Activated CD4-positive, alpha-beta T cell treated with anti-CD3 and anti-CD28 coated beads for 36 hours (primary cell): ENCODE measurements at places on chromosomes 13 and 19. TPM values are rescaled to one million over a fixed set of nuclear protein-coding genes. Genes with fewer than 3 reads are reported as not detected.

GRCh38 chr19:41993612-41994483 is at the start of gene ATP1A3:
Gene ATP1A3 (minus strand): TSS chr19:41994230. CDS start chr19:41994076, 154 bp downstream.
- peaks cover 35% of the 10 kb centered on the region for H3K27me3 ChIP-seq
- peaks cover 26% of the 10 kb centered on the region for H3K4me1 ChIP-seq
- no peaks in the 10 kb centered on the region for H3K36me3 ChIP-seq
- peak within 1 kb of the TSS; percentile 71 for H3K4me3 ChIP-seq
- DNase-seq = peak; percentile 74

- no peak for DNase-seq
- H3K27ac ChIP-seq = no peak overlapping the region
- H3K27me3 ChIP-seq = no peaks in the 10 kb centered on the region
- H3K4me3 ChIP-seq = no peak overlapping the region
- H3K4me1 ChIP-seq = no peaks in the 10 kb centered on the region
Measured at GRCh38 chr13:67554286-67554685, 324.1 kb upstream of the PCDH9 start.

DNA sequence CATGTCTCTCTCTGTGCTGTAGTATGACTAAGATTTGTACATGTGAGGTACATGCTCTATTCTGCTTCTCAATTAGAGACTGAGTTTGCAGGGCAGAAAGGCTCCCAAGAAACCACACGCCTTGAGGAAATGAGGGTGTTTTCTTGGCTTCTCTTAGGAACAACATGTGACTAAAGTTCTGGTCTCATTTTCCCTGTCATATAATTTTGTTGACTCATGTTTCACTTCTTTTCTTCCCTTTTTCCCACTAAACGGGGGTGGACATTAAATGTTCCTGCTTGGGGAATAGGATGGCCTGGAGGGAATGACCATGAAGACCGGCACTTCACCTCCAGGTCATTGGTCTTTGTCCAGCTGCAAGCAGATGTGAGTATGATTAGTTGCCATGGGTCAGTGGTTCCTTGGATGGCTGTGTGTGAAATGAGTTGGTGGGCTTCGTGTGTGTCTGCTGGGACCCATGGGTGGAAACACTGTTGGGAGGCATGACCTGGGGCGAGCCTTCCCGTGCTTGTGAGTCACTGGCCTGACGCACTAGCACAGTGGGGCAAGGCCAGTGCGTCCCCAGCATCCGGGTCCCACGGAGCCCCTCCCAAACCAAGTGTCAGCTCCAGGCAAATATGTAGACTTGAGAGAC is 56.6 kb downstream of the COL4A1 start:
- H3K27ac ChIP-seq = no peak overlapping the region
- H3K4me3 ChIP-seq = no peak overlapping the region
- H3K36me3 ChIP-seq = no peaks in the 10 kb centered on the region

DNA sequence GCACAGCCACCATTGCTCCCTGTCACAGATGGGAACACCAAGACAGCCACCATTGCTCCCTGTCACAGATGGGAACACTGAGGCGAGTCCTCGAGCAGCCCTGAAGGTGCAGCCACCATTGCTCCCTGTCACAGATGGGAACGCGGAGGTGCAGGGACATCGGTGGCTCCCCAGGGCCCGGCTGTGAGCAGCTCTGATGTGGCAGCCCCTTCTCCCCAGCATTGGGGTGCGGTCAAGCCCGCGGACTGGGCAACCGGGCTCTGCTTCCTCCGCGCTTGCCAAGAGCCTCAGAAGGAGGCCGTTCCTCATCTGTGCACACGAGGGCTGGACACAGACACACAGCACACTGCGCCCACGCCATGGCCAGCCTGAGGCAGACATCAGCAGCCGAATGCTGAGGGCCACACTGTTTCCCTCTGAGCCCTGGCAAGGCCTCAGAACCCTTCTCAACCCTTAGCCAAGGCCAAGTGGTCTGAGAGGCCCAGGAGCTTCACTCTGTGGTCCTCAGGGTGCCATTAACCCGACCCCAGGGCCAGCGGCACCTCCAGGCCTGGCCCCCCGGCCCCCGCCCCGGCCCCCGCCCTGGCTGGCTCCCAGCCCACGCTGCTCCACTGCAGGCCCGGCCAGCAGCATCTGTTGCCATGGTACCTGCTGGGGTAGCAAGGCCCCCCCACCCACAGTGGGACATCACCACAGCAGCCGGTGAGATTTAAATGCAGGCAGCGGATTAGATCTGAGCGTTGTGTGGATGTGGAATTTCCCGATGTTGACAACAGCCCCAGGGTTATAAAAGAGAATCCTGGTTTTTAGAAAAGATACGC is 18.4 kb downstream of the C2CD4C start:
- H3K4me3 ChIP-seq = no peak overlapping the region
- H3K36me3 ChIP-seq = no peaks in the 10 kb centered on the region
- H3K4me1 ChIP-seq = no peaks in the 10 kb centered on the region
- peaks cover 15% of the 10 kb centered on the region for H3K27me3 ChIP-seq
- DNase-seq = no peak

DNA sequence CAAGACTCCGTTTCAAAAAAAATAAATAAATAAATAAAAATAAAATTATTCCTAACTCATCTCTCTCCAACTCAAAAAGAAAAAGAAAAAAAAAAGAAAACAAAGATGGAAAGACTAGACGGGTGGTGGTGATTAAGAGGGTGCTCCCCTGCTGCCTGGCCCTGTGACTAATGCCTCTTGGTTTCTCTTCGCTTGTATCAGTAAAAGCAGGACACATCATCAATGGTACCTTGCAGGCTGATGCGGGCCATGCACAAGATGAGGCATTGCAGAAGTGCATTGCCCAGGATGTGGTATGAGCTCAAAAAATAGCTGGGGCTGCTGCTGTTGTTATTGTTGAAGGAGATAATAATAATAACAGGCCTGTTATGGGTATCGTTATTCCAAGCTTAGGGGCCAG is 14.6 kb downstream of the ACER1 start:
- H3K27ac ChIP-seq = no peak overlapping the region
- no peak overlapping the region for H3K4me3 ChIP-seq
- peaks cover 2% of the 10 kb centered on the region for H3K36me3 ChIP-seq
- no peaks in the 10 kb centered on the region for H3K4me1 ChIP-seq

GRCh38 chr19:12199757-12200419 is 37.0 kb downstream of the ZNF136 start:
- H3K27me3 ChIP-seq = peaks cover 5% of the 10 kb centered on the region
- no peak overlapping the region for H3K4me3 ChIP-seq
- H3K4me1 ChIP-seq = peaks cover 33% of the 10 kb centered on the region
- H3K36me3 ChIP-seq = peaks cover 44% of the 10 kb centered on the region
- no peak overlapping the region for H3K27ac ChIP-seq

DNA sequence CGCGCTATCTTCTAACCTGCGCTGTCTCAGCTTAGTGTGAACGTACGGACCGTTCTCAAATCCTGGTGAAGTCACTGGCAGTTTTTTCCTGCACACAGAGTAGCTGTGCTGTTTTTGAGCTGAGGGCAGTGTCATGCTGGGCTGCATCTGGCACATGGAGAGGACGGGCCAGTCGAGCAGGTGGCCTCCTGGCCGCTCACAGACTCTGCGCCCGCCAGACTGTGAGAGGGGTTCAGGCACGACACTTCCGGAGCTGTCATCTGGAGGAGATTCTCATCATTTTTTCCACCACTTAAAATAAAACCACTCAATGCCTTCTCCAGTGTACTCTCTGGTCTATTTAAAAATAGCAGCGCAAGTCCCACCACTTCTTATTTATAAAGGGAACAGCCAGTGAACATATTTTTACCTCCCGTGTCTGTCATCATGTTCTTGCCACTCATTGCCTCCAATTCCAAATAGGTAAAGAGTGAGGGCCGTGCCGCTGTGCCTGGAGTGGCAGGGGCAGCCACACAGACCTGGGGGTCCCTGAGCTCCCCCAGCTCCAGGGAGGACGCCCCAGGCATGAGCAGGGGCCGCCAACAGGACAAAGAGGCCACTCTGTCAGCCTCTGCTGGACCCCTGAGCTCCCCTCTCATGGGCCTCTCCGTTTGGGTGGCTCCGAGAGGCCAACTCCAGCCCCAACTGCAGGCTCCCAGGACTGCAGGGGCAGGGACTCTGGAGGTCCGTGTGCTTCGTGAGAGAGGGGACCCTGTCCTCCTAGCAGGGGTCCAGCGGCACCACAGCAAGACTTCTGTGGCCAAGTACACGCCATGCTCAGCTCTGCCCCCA is 36.9 kb upstream of the GRTP1 start:
- DNase-seq = no peak
- H3K36me3 ChIP-seq = no peaks in the 10 kb centered on the region
- no peaks in the 10 kb centered on the region for H3K27me3 ChIP-seq
- no peak overlapping the region for H3K4me3 ChIP-seq
- H3K4me1 ChIP-seq = no peaks in the 10 kb centered on the region

DNA sequence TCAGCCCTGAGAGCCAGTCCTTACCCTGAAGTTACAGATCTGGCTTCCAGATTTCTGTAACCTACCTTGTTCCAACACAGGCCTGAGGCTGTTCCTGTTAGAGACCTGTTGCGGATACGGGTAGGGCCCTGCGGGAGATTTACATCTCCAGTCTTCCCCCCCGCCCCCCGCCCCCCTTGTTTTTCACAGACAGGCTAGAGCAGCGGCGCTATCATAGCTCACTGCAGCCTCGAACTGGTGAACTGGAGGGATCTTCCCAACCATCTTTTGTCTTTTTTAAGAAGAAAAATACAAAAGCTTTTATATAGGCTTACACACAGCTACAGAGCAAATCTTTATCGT is 10.6 kb upstream of the CEACAM21 start:
- H3K27me3 ChIP-seq = no peaks in the 10 kb centered on the region
- H3K4me3 ChIP-seq = peak overlapping the region; percentile 40
- peaks cover 11% of the 10 kb centered on the region for H3K36me3 ChIP-seq
- peaks cover 58% of the 10 kb centered on the region for H3K4me1 ChIP-seq
- no peak overlapping the region for H3K27ac ChIP-seq

Gene STXBP2
- 75.2 TPM for total RNA-seq
